ENCODE measurements at places on chromosomes 12 and 14.

DNA sequence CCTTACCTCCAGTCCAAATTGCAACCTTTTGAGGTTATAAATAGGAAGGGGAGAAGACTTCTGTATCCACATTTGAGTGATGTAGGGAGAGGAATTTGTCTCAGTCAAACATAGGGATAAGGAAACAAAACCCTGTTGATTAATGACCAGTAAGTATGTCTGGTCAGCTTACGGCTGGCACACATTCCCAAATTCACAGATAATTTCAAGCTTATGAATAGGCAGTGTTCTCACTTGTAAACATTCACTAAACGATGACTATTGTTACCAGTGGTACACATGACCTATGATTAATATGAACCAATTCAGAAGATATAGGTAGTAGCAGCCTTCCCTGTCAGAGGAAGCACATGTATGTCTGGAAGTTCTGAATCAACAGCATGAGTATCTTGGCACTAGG lies 33.0 kb upstream of the SLC5A8 start:
- DNase-seq: no peak

DNA sequence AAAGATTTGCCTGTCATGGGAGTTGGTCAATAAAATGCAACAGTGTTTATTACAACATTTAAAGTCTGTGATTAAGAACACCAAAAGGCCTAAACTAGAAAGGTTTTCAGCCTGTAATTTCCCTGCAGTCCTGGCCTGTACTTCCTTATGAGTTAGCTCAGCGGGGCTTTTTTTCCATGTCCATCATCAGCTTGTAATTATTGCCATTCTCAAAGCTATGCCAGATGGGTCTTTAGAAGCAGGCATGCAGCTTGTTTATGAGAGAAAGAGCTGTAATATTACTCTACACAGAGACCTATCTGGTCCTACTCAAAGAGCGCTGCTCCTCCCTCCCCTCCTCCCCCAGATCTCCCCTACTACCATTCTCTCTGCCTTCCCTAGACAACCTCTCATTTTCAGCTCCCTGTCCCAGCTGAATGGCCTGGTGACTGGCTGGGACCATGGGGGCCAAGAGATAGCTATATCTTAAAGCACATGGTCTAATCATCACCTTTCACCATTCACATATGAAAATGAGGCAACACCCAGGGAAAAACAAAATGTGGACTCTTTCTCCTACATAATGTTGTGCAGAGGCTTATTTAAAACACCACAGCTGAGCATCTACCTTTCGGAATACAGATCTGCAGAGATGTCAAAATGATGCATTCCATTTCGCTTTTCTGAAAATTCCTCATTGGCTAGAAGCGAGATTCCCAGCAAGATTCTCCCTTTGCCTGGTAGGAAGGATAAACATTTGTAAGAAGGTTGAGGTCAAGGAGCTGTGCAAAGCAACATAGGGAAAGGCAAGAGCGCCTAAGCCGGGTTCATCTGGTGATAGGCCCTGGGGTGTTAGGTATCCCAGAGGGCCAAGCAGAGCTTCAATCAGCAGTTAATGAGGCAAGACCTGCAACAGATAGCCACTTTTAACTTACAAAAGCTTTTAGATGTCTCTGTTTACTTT lies 209.7 kb upstream of the CDKN3 start:
- DNase-seq: no peak

DNA sequence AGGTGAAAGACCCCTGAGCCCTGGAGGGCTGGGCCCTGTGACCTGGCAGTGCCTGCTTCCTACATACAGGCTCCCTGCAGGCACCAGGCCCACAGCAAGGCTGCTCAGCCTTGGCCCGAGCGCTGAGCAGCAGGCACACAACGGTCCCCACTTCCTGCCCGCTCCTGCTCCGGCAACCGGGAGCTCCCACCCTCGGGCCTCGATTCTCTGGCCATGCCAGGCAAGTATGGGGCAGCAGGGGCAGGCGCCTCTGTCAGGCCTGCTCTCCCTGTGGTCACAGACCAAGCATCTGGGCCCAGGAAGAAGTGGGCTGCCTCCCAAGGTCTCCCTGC lies 30.6 kb upstream of the NUDT14 start:
- no peak for DNase-seq

DNA sequence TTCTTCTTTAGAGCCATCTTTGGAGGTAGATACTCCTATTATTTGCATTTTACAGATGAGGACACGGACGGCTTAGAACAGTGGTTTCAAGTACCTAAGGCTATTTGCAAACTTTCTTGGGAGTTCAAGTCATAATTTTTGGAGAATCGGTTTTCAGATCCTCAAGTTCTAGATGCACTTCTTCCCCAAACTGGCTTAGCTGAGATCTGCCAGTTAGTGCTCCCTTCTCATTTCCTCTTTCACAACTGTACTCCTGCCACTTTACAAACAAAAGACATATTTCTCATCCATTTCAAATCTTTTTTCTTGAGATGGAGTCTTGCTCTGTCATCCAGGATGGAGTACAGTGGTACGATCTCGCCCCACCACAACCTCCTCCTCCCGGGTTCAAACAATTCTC lies 77.3 kb downstream of the HELB start:
- DNase-seq: no peak

DNA sequence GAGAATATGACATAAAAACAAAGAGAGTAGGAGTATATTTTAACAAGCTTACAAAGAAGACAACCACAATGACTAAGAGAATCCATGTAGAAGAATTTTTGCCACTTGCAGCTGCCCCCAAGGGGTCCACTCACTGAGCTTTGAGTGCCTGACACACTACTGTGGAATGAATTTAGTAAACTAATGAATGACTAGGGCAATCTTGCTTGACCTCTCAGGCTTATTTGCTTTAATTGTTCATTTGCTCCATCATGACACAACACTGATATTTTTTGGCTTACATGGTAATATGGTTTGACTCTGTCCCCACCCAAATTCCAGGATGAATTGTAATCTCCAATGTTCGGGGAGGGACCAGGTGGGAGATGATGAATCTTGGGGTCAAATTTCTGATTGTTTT lies 249.1 kb upstream of the FAR2 start:
- no peak for DNase-seq

DNA sequence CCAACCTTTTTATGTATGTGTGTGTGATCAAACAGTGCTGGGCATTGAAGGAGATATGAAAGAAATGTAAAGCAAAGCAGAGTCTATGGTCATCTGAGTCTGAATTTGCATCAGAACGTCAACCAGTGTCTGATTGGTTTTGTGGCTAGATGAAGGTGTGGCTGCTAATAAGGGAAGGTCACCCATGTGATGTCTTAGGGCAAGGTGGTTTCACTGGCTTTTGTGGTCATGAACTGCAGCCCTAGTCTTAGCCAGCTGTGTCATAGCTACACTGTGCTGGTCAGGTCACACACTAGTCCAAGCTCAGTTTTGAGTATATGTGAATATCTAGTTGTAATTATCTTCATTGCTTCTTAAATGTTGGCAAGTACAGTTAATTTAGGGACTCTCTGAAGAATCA lies 105.8 kb downstream of the TGFB3 start:
- DNase-seq: no peak

DNA sequence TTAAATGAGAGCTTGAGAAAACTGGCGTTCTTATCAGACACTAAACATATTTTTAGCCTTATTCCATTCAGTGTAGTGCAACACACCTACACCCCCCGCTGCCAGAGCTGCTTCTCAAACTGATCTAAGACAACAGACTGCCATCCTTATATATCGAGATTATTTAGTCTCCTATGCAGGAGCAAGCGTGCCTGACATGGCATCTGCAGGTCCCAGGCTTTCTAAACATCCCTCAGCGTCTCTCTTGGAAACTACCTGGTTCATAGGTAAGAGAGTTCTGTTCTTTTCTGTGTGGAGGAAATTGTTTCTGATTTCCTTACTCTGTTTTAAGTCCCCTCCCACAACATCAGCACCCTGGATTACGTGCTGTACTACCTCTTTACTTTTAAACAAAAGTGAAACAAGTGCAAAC lies 117.1 kb upstream of the PTPRB start:
- no peak for DNase-seq

DNA sequence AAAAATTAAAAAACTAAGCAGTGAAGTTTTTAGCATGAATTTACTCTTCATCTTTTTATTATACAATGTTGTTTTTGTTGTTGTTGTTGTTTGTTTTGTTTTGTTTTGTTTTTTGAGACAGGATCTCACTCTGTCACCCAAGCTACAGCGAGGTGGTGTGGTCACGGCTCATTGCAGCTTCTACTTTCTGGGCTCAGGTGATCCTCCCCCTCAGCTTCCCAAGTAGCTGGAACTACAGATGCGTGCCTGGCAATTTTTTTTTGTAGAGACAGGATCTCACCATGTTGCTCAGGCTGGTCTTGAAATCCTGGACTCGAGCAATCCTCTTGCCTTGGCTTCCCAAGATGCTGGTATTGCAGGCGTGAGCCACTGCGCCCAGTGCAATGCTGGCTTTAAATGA lies 11.3 kb downstream of the PPFIBP1 start:
- no peak for DNase-seq

Measured in stimulated activated naive CD8-positive, alpha-beta T cell treated with anti-CD3 and anti-CD28 coated beads, Interleukin-15, Interleukin-2, amounts not matched to agents 100 U/mL and 50 U/mL, for 24 hours (primary cell).